ENCODE measurements at places on chromosomes 16 and 17. TPM values are rescaled to one million over a fixed set of nuclear protein-coding genes. Genes with fewer than 3 reads are reported as not detected.

Gene TBC1D3D
- 1.1 TPM for total RNA-seq

Gene APOBR
- total RNA-seq = 8.0 TPM

Gene KCNJ12
- not detected for total RNA-seq

Gene AOC3
- total RNA-seq = 1.3 TPM

Gene TBC1D3H
- total RNA-seq = not detected

DNA sequence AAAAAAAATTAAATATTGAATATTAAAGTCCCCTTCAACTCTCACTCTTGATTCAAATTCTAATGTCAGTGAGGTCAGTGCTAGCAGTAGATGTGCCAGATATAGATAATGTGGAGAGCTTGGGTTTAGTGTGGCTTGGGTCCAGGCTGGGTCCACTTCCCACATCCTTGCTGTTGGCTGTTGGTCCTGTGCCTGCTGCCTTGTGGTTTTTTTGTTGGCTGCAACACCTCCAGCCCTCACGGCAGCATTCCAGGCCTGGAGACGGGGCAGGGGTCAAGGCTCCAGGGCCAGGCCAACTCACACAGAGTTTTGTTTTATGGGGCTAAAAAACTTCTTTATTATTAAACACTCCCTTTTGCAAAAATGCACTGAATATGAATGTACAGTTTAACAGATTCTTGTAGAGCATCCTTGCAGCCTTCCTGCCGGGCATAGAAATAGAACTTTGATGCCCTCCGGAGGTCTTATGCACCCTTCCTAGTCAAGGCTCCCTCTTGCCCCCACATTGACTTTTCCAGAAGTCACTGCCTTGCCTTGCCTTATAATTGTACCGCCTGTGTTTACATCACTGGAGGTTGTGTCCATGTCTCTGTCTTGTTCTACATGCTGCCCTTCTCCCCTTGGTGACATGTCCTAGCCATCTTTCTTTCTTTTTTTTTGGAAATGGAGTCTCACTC, 25.5 kb upstream of the MYO15B start:
- H3K27ac ChIP-seq = no peak overlapping the region
- H3K4me1 ChIP-seq = no peaks in the 10 kb centered on the region
- no peaks in the 10 kb centered on the region for H3K27me3 ChIP-seq
- H3K36me3 ChIP-seq = peaks cover 6% of the 10 kb centered on the region
- no peak overlapping the region for H3K4me3 ChIP-seq

- H3K27ac ChIP-seq = no peak overlapping the region
- DNase-seq = no peak
- H3K4me1 ChIP-seq = no peaks in the 10 kb centered on the region
- no peaks in the 10 kb centered on the region for H3K36me3 ChIP-seq
Measured at GRCh38 chr16:71225145-71225544, 5.4 kb downstream of the HYDIN start.

GRCh38 chr17:18314059-18314730, 599 bp downstream of the TOP3A start:
- no peaks in the 10 kb centered on the region for H3K27me3 ChIP-seq
- peaks cover 18% of the 10 kb centered on the region for H3K36me3 ChIP-seq
- DNase-seq = no peak
- peak overlapping the region; percentile 100 for H3K4me3 ChIP-seq
- H3K4me1 ChIP-seq = peaks cover 65% of the 10 kb centered on the region
- H3K27ac ChIP-seq = peak overlapping the region; percentile 96

DNA sequence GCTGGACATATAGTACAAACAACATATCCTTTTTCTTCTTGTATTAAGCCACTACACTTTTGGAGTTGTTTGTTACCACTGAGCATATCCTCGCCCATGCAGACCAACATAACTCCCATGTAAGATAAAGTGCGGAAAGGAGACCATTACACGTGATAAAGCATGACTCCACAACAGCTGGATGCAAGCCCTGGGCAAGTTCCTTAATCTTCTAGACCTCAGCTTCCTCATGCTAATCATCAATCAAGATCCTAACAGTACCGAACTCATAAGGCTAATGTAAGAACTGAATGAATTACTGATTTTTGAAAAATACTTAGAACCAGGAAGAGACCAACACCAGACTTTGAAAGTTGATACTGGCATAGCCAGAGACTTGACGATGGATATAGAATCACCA, 47.0 kb upstream of the GSG1L start:
- no peak overlapping the region for H3K4me3 ChIP-seq
- peaks cover 79% of the 10 kb centered on the region for H3K36me3 ChIP-seq
- DNase-seq = no peak
- no peaks in the 10 kb centered on the region for H3K27me3 ChIP-seq
- H3K27ac ChIP-seq = no peak overlapping the region

DNA sequence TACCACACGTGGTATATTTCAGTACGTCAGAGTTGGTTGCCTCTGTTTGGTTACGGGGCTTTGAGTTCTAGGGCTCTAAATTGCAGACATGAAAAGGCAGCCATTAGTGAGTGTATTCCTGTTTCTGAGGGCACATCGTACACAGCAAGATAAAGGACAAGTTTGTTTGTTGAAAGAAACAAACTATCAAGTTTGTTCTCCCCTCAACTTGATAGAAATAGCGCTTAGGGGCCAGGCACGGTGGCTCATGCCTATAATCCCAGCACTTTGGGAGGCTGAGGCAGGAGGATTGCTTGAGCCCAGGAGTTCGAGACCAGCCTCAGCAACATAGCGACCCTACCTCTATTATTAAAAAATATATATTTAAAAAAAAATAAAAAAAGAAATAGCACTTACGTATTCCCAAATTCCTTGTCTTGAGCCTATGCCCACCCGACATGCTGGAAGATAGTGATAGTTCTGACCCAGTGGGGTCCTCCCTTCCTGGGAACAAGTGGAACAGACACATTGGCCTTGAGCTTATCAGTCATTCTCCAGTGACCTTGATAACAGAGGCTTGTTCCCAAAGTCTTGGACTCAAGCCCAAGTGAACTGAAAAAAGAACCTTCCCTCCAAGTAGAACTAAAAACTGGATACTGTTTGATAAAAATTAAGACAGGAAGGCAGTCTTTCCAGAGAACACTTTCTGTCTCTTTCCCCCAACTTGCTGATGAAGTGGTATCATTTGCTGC, 139.9 kb upstream of the CACNG3 start:
- no peaks in the 10 kb centered on the region for H3K27me3 ChIP-seq
- H3K27ac ChIP-seq = peak overlapping the region; percentile 49
- H3K36me3 ChIP-seq = peaks cover 4% of the 10 kb centered on the region
- no peak for DNase-seq
- no peak overlapping the region for H3K4me3 ChIP-seq

GRCh38 chr16:12462426-12463280, 341.0 kb downstream of the CPPED1 start:
- no peaks in the 10 kb centered on the region for H3K36me3 ChIP-seq
- H3K4me3 ChIP-seq = no peak overlapping the region
- H3K27ac ChIP-seq = no peak overlapping the region
- no peak for DNase-seq
- no peaks in the 10 kb centered on the region for H3K27me3 ChIP-seq

DNA sequence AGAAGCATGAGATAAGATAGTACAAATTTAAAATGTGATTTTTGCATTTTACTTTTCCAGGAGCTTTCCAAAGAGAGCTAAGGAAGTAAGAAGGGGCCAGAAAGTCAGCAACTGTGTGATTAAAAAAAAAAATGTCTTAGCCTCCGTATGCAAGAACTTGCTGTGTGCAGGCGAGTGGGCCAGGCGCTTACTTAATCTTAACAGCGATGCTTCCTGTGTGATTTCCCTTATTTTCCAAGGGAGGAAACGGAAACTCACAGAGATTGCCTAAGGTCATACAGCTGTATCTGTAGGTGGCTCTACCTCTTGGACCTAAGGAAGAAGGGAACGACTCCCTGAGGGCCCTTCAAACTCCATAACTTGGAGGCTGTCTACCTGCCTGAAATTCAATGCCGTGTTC, 11.1 kb downstream of the HS3ST3B1 start:
- no peaks in the 10 kb centered on the region for H3K36me3 ChIP-seq
- no peak for DNase-seq
- no peak overlapping the region for H3K4me3 ChIP-seq
- H3K27me3 ChIP-seq = no peaks in the 10 kb centered on the region
- H3K4me1 ChIP-seq = peaks cover 25% of the 10 kb centered on the region

DNA sequence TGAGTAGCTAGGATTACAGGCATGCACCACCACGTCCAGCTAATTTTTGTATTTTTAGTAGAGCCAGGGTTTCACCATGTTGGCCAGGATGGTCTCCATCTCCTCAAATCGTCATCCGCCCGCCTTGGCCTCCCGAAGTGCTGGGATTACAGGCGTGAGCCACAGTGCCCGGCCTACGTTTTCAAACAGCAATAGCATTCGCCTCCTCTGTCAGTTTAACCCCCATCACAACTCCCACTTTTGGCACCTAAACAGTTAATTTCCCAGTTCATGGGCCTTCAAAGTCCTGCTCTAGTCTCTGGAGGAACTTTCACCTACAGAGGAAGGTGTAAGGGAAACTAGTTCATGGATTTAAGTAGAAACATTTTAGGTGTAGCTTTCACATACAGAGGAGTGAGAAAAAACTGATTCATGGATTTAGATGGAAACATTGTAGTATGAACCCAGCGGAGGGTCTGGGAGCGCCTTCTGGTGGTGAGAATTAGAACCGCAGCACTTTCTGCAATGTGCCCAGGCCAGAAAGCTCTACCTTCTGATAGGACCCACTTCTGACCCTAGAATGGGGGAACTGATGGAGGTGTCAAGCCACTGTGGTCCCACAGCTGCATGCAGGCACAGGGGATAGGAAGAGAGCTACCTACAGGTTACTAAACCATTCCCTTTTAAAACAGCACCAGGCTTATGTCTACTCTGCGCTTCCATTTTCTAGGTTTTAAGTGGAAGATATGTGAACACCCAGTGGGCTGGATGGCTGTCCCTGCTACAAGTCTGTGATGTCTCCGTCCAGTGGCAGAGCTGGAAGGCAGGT, 12.0 kb upstream of the MEOX1 start:
- no peaks in the 10 kb centered on the region for H3K36me3 ChIP-seq
- no peak overlapping the region for H3K27ac ChIP-seq
- H3K27me3 ChIP-seq = no peaks in the 10 kb centered on the region
- H3K4me3 ChIP-seq = no peak overlapping the region

- no peak for DNase-seq
- H3K4me3 ChIP-seq = no peak overlapping the region
- H3K36me3 ChIP-seq = no peaks in the 10 kb centered on the region
- no peaks in the 10 kb centered on the region for H3K27me3 ChIP-seq
Measured at GRCh38 chr16:4218202-4218601, 23.7 kb downstream of the SRL start.

GRCh38 chr17:82836823-82837357, 2.9 kb downstream of the ZNF750 start:
- no peaks in the 10 kb centered on the region for H3K36me3 ChIP-seq
- no peak overlapping the region for H3K27ac ChIP-seq
- no peak overlapping the region for H3K4me3 ChIP-seq
- no peak for DNase-seq
- no peaks in the 10 kb centered on the region for H3K27me3 ChIP-seq

GRCh38 chr16:17173281-17173680, 297.5 kb downstream of the XYLT1 start:
- DNase-seq = no peak
- no peaks in the 10 kb centered on the region for H3K27me3 ChIP-seq
- no peaks in the 10 kb centered on the region for H3K4me1 ChIP-seq
- no peak overlapping the region for H3K27ac ChIP-seq
- H3K36me3 ChIP-seq = no peaks in the 10 kb centered on the region
- no peak overlapping the region for H3K4me3 ChIP-seq

DNA sequence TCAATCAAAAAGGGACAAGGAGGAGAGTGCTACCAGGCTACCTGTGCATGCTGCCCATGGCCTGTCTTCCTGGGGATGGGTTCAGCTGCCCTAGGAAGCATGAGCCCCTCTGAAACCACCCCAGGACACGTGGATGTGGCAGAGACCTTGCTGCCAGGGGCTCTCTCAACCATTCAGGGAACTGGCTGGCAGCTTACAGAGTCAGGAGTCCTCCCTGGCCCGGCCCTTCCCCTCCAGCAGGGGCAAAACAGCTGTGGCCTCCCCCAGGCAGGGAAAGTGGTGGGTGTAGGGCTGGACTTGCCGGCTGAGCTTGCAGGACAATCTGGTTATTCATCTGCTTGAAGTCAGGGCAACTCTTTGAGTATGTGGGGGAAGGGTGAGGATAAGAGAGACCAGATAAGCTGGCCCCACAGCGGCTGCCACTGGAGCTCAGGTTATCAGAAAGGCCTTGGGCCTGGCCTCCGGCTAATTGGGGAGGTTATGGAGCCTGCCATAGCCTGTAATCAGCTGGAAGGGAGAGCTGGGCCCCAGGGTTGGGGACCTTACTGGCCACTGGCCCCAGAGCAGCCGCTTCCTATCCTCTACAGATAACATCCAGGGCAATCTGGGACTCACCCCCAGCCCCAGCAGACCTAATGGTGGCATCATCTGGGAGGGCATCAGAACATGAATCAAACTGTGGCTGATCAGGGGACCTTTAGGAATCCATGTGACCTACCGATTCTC, 5.6 kb upstream of the TBX2 start:
- no peak for DNase-seq
- no peaks in the 10 kb centered on the region for H3K36me3 ChIP-seq
- H3K27ac ChIP-seq = no peak overlapping the region

- H3K27ac ChIP-seq = no peak overlapping the region
- peaks cover 9% of the 10 kb centered on the region for H3K4me1 ChIP-seq
- peaks cover 2% of the 10 kb centered on the region for H3K27me3 ChIP-seq
- no peak overlapping the region for H3K4me3 ChIP-seq
- no peaks in the 10 kb centered on the region for H3K36me3 ChIP-seq
Measured at GRCh38 chr16:82013139-82013538, 1.9 kb upstream of the SDR42E1 start.

- no peaks in the 10 kb centered on the region for H3K36me3 ChIP-seq
- no peak overlapping the region for H3K4me3 ChIP-seq
- no peaks in the 10 kb centered on the region for H3K4me1 ChIP-seq
- no peak for DNase-seq
Measured at GRCh38 chr16:19864566-19864965, 20.1 kb downstream of the GPRC5B start.

- H3K4me3 ChIP-seq = no peak overlapping the region
- no peak overlapping the region for H3K27ac ChIP-seq
- no peak for DNase-seq
- H3K27me3 ChIP-seq = peaks cover 5% of the 10 kb centered on the region
- no peaks in the 10 kb centered on the region for H3K36me3 ChIP-seq
Measured at GRCh38 chr17:77826132-77826873, 132.2 kb upstream of the TNRC6C start.

DNA sequence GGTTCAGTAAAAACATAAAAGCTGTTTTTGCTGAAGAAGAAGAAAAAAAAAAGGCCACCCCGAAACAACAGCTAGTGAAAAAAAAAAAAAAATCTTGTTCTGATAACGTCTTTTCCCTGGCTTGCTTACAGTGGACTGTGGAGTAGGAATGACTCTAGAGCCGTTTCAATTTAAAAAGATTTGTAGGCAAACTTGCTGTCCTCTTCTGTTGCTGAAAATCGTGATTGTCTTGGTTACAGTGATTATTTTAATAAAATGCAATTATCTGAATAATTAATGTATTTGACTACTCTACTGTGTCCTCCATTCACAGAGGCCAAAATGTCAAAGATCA, 190.6 kb upstream of the TBX2 start:
- H3K4me1 ChIP-seq = no peaks in the 10 kb centered on the region
- no peaks in the 10 kb centered on the region for H3K27me3 ChIP-seq
- H3K4me3 ChIP-seq = no peak overlapping the region
- H3K36me3 ChIP-seq = no peaks in the 10 kb centered on the region
- no peak overlapping the region for H3K27ac ChIP-seq
